ENCODE measurements at places on chromosomes 11 and 22. TPM values are rescaled to one million over a fixed set of nuclear protein-coding genes. Genes with fewer than 3 reads are reported as not detected.

Gene SLC22A12
- total RNA-seq: not detected

Gene PLCB3
- 13.4 TPM for total RNA-seq

Gene ELMOD1
- total RNA-seq: not detected

Gene ARHGAP20
- total RNA-seq: not detected

Gene CPT1A
- total RNA-seq: 22.6 TPM

Gene OR52N4
- total RNA-seq: 0.16 TPM

Gene SPA17
- total RNA-seq: 2.4 TPM

Gene OR51B2
- not detected for total RNA-seq

Gene ASPHD2
- total RNA-seq: 23.5 TPM

Gene POU2AF3
- 0.39 TPM for total RNA-seq

Gene SPON1
- 0.29 TPM for total RNA-seq

Gene HBE1
- not detected for total RNA-seq

Gene AMPD3
- total RNA-seq: 13.9 TPM

Gene C11orf52
- not detected for total RNA-seq

Gene OR4A16
- not detected for total RNA-seq

Measured in activated T-helper 1 cell treated with anti-CD3 and anti-CD28 coated beads, Interleukin-12 subunit alpha, Interleukin-12 subunit beta, Interleukin-2, Interleukin-4 antibody, amounts not matched to agents 30 ng/mL and 10 ng/mL and 1 ng/mL, durations not matched to agents 14 hours and 24 hours and 36 hours (primary cell).